ENCODE measurements at places on chromosomes 3 and 15.

GRCh38 chr3:97957617-97958311, 14.5 kb downstream of the RIOX2 start:
- DNase-seq = no peak

DNA sequence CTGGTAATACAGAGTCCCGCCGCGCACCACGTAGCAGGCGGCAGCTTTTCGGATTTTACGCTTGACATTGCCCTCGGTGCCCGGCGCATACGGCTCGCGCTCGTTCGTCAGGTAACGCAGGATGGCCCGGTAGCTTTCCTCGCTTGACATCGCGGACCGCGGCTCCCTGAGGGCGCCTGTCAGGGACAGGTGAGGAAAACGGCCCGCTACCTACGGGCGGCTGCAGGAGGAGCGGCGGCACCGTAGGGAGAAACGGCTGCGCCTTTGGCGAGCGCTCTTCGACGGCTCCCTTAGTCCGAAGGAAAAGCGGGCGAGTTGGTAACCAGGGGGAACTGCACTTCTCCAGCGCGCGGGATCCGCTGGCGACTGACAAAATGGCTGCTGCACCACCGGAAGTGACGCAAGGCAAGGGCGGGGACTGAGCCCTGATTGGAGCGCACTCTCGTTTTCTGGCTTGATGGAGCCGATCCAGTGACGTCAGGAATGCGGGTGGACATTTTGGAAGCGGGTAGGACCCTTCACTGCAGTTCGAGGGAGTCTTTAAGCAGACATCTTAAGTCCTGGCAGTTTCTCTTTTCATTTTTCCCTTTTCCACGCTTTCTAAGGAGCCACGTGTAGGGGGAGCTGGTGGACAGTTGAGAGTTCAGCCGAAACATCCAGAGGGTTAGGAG, at the start of gene ZBTB11:
ZBTB11 (minus strand) TSS at position 368 of the 671 bp plus-strand sequence; CDS start at position 150, 218 bp downstream.
- peak; percentile 100 for DNase-seq

DNA sequence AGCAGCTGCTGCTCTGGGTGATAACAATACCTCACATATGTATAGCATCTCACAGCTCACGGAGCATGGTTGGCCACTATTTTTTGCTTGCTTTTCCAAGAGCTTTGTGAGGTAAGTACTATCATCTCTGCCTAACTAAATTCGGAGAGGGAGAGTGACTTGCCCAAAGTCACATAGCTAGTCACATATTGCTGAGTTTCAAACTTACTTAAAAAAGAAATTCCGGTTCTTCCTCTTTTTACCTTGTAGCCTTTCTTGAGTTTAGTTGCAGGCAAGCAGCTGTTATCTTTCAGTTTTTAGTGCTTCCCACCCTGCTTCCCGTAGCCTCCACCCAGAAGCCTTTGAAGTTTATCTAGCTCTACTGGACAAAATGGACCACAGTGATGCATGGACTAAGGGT, 309.2 kb downstream of the PDCD6IP start:
- DNase-seq = no peak

DNA sequence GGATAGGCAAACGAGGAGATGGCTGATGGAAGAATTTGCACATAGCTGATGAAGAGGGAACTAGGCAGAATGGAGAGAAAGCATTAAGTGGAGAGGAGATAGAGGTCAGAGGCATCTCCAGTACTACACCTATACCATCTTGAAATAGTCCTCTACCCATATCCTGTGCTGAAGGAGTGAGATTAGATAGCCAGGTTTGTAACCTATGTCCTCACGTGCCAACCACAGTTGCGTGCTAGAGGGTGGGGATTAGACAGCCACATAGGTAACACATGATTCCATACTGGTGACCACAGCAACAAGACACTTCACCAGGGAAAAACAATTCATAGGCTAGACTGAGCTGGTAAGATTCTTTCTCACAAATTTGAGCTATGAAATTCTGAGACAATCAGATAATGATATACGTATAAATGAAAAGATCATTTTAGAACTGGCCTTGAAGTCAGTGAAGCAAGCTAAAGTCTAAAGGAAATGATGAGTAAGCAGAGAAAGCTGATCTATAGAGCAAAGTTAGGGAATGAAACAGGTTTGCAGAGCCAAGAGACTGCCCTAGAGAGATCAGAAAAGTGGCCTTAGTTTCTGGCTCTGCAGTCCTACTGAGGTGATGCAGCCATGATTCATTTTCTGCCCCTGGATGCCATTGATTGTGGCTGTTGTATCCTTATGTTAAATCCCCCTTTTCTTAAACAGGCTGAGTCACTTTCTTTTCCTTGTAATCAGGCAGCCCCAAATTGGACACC, 17.7 kb downstream of the MYNN start:
- DNase-seq = no peak

DNA sequence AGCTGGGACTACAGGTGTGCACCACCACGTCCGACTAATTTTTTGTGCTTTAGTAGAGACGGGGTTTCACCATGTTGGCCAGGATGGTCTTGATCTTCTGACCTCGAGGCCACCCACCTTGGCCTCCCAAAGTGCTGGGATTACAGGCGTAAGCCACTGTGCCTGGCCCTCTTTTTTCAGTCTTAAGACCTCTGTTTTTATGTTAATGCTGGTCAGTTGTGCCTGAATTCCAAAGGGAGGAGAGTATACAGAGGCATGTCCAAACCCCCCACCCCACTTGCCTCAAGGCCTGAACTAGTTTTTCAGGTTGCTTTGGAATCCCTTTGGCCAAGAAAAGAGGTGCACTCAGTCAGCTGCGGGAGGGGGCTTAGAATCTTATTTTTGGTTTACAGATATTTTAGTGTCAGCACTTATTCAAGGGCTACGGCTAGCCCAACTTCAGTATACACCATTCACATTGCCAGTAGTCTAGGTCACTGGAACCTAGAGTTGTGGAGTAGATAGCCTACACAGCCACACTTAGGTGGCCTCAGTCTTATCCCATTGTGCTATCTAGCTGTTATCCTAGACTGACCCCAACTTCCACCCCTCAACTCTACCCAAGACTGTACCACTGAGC, 128.0 kb upstream of the TPM1 start:
- no peak for DNase-seq

DNA sequence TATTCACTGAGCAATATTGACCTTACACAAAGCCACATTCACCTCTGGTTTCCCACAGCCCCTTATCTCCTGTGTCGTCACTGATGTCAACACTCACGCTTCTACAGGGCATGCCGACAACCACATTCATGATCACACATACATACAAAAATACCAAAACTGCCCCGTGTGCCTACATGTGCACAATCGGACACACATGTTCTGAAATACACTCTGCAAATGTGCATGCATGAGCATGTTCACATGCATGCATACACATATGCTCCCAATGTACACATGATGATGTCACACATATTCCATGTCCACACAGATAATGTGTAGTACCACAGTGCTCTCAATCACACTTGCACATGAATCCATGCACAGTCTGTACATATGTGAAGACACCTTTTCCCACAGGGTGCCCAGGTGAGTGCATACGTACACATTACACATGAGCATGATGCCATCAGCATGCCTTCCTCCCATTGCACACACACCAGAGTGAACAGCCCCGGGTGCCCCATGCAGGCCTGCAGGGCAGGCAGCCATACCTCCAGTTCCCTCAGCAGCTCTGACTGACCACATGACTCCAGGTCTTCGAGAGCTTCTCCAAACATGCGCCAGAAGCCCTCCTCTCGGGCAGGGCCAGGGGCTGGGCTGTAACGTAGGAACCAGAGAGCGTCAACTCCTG, 37.0 kb downstream of the GRIP2 start:
- no peak for DNase-seq

DNA sequence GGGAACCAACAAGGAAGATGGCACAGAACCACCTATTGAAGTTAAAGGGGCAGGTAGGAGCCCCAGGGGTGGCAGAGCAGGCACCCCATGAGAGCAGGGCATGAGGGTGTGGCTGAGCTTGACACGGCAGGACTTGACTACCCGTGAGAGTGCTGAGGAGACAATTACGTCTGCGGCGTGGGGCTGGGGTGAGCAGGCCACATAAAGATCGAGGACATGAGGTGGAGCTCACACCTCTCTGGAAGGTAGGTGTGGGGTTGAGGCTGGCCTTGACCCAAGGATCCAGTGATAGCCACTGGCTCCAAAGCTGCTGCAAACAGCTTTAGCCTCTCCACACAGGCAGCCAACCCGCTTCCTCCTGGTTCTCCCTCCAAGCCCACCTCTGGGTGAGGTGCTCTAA, 64.5 kb downstream of the PCSK6 start:
- no peak for DNase-seq

DNA sequence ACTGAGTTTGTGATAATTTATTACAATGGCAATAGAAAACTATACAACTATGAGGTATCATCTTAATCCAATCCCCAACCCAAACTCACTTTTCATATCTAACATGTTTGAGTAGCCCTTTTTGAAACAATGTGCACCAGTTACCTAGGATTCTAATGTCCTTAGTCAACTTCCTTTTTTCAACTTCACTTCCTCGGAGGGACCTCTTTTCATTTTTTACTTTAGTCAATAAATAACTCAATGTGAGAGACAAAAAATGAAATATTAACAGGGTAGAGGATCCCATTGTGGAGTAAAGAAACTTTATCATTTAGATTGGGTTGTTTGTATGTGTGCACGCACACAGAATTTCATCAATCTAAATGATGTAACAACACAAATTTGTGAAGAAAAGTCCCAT, 193.6 kb upstream of the LRRC3B start:
- DNase-seq = no peak

- no peak for DNase-seq
Observed at GRCh38 chr15:75682181-75683135, 30.2 kb downstream of the CSPG4 start.

DNA sequence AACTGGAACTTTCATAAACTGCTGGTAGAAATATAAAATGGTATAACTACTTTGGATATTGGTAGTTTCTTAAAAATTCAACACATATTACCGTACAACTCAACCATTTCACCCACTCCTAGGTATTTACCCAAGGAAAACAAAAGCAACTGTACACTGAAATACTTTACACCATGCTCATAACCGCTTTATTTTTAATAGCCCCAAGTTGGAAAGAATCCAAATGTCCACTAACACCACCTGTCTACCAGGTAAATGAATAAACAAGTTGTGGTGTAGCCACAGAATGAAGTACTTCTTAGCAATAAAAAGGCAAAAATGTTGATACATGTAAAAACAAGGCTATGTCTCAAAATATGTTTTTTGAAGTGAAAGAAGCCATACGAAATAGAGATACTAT, 215.9 kb upstream of the PEX5L start:
- no peak for DNase-seq

GRCh38 chr15:68642491-68642845, 63.7 kb downstream of the CORO2B start:
- no peak for DNase-seq

- no peak for DNase-seq
Observed at GRCh38 chr15:59105854-59106253, 908 bp downstream of the CCNB2 start.

DNA sequence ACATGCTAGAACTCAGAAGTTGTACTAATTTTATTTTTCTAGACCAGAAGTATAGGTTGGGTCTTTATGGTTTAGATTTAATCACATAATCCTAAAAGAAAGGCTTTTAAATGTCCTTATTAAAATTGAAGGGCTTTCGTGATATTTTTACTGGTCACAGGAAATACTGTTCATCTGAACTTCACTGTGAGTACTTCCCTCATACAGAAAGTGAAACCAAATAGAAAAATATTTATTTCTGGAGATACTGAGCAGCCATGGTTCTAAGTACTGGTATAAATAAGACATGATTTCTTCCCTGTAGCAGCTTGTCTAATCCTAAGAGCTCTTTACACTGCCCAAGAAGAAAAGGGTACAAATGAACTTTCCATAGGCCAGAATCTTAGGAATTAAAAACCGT, 2.0 kb downstream of the SNRK start:
- no peak for DNase-seq

- DNase-seq = no peak
Observed at GRCh38 chr15:78533331-78533730, 6.9 kb upstream of the PSMA4 start.

DNA sequence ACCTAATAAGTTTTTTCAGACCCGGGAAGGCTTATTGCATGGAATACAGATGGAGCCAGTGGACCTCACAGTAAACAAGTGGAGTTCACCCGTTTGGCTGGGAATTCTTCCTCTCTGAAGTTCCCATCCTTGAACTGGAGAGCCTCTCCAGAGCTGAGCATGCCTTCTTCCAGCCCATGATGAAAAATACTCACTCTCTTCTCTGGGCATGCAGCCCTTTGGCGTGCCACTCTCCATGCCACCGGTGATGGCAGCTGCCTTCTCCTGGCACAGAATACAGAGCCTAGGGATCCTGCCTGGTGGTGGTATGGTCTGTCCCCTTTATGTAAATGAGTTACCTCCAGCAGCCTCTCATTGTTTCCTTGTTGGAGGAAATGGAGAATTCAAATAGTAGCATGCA, 150.8 kb downstream of the LEKR1 start:
- no peak for DNase-seq

- no peak for DNase-seq
Observed at GRCh38 chr15:67836134-67836455, 3.8 kb downstream of the RNU6-1 start.

DNA sequence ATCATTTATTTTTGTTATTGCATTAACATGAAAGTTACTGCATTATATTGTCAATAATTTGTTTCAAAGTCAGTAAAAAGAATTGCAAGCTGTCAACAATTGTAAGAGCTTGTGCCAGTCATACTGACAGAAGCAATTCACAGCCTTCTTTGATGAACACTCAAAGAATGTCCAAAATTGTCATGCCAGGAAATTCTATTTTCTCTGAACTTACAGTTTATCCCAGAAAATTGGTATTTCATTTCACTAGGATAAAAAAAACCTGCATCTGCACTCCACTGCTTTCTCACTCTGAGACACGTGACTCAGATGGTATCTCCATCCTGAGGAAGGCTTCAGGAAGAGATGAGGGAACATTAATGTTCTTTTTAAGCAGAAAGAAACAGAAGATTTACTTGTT, 332.6 kb upstream of the CCDC54 start:
- no peak for DNase-seq

- DNase-seq = no peak
Observed at GRCh38 chr3:124296406-124296805, 304.5 kb upstream of the ROPN1 start.

GRCh38 chr3:136186846-136187245, 9.3 kb downstream of the MSL2 start:
- no peak for DNase-seq

- DNase-seq = no peak
Observed at GRCh38 chr15:34789326-34789725, 6.0 kb downstream of the ACTC1 start.

DNA sequence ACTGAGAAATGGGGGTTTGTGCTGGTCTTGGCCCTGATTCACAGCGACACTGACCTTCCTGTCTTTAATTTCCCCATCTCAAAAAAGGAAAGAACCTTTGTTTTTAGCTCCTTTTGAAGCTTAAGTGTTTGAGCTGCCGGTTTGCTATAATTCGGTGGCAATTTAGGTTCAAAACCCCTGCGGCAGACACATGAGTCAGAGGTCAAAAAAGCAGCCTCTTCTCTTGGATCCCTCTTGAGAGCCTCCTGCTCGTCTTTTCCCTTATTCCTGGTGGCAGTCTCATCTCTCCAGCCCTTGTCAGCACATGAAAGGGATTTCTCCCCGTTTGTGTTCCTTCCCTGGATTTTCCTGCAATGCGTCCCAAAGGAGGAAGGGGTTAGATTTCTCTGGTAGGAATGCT, 64.5 kb downstream of the GRIP2 start:
- DNase-seq = no peak

- DNase-seq = no peak
Observed at GRCh38 chr3:133514418-133514817, 59.1 kb upstream of the CDV3 start.
